ENCODE measurements at places on chromosomes 6 and 20.

- no peak for DNase-seq
These were observed 46.4 kb upstream of the DDR1 start for GRCh38 chr6:30837870-30838269.

DNA sequence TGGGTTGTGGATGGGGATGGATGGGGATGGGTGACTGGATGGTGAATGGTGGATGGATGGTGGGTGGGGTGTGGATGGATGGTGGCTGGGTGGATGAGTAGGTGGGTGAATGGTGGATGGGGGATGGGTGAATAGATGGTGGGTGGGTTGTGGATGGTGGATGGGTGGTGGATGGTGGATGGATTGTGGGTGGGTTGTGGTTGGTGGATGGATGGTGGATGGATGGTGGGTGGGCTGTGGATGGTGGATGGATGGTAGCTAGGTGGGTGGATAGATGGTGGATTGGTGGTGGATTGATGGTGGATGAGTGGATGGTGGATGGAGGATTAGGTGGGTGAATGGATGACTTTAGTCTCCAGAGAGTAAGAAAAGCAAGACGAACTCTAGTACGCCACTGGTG lies 57.6 kb downstream of the YTHDF1 start:
- no peak for DNase-seq

DNA sequence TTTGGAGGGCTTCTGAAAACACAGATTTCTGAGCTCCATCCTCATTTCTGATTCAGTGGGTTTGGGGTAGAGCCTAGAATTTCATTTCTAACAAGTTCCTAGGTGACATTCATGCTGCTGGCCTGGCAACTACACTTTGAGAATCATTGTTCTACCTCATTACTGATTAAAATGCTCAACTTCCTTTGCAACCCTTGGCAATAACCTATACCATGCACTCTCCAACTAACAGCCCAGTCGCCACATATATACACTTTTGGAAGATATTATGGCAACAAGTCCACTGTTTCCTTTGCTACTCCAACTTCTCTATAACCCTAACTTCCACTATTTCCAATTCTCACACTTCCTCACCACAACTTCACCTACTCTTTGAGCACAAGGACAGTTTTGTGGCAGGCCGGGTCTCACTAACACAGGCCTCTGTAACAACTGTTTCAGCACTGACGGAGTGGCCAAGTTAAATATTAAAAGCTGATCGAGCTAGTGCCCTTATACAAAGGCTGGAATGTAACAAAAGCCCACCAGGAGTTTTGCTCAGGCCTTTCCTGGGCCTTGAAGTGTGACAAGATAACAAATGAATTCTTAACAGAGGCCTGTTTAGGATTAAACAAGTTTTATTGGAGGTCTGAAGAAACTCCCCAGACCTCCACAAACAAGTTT lies 32.1 kb upstream of the RAB23 start:
- DNase-seq = no peak

GRCh38 chr6:41568585-41569384 lies 22.6 kb downstream of the FOXP4 start:
- peak; percentile 63 for DNase-seq

DNA sequence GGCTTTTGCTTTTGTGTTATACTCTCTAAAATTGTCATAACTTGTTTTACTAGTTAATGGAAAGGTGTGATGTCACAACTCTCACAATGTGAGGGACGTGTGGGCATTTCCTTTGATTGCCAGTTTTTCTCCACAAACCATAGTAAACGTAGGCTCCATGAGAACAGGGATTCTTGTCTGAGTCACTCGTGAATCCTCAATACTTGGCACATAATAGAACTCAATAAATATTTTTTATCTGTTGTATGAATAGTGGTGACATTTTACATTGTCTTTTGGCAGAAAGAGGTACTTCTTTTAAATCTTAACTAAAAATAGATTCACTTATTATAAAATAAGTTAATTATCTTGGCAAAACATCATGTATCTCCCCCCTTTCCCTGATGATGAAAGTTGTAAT lies 69.0 kb upstream of the CNKSR3 start:
- DNase-seq = no peak

GRCh38 chr6:107435798-107436197 lies 23.6 kb downstream of the PDSS2 start:
- DNase-seq = no peak

DNA sequence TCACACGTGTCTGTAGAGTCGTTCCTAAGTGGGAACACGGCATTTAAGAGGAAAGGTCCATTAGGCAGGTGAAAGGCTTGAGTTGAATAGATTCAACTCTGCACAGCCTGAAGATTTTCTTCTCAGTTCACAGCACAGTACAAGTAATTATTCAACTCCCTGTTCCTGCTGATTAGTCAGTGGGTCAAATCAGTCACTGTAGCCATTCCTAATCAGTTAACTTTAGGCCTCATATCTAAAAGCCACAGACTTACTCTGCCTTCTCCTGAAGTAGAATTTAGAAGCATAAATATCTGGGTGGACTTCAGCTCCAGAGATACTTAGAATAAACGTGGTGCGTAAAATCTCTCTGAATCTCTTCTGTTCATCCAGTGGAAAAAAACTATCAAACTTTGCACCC lies 872.4 kb downstream of the C6orf118 start:
- no peak for DNase-seq

DNA sequence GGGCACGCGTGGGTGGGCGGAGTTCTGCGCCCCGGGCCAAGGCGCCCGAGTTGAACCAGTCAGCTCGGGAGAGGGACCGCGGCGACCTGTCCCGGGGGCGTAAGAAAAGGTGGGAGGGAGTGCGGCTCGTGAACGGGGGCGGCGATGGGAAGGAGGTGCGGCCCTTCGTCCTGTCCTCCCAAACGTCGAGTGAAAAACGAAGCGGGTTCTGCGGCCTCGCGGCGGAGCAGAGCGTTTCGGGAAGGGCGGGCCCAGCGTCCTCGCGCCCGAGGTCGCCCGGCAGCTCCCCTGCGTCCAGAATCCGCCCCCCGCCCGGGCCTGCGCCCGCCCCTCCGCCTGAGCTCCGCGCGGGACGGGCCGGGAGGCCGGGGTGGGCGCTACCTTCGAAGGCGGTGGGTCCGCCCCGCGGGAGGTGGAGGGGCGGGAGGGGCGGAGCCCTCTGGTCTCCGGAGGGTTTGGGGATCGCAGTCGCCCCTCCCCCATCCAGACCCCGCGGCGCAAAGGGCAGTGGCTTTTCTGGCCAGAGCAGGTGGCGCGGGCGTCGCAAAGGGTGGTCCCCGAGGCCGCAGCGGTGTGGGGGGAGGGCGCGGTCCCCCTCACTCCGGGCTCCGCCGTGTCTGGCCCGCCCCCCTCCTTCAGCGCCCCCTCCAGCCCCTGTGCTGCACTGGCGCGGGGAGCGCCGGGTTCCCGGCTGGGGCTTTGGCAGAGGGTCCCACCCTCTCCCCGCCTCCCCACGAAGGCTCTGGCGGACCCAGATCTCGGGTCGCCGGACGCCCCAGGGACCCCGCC lies 838 bp downstream of the STMN3 start:
- DNase-seq = peak; percentile 51

GRCh38 chr20:54148947-54149764 lies 24.6 kb downstream of the CYP24A1 start:
- DNase-seq = no peak

GRCh38 chr20:61968036-61968810 lies 97.5 kb downstream of the TAF4 start:
- no peak for DNase-seq

DNA sequence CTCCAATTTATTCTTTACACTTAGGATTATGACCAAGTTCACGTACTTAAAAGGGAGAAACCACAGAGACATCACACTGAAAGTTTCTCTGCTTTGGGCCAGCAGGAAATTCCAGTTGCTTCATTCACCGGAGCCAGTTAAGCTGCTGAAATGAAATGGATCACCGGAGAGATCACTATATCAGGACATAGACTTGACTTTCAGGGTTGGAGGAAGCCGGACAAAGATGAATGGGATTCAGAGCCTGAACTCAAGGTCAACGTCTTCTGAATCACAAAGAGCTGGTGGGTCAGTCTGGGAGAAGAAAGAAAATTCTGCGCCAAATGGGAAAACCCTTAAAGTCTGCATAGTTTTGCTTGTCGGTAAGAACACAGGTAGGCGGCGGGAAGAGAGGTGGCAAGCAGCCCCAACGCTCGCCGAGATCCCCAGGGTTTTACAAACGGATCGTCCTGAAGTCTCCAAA lies 81.9 kb upstream of the CCDC28A start:
- peak; percentile 49 for DNase-seq

DNA sequence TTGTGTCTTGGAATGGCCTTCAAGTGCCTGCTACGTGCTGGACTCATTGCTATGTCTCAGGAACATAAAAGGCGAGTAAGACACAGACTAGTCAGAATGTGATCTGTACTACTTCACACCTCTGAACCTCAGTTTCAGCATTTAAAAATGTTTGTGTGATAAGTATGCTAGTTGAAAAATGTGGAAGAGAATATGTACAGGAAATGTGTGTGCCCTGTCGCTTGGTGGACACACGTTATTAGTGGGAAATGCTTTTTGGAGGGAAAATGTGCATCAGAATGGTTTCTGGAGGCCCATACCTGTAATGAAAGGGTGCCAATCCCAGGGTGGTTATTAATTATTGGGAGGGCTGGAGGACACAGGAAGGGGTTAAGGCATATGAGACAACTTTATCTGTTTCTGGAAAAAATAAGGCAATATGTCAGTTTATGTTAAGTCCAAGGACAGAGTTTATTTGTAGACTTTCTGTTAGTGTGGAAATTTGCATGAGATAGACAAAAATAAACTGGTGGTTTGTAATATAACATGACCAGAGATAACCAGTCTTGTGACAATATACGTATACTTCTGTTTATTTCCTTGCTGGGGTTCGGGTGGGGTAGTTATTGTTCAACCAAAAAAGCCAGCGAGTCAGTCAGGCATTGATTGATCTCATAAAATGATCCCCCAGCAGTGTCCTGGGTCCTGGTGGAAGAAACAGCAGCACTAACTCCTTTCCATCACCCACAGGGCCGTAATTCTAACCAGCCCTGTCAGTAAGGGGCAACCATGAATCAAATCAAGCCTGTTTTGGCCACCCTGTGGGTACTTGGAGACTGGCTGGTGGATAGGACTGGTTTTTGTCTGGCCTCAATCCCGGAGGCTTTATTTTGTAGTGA lies 117.9 kb downstream of the JARID2 start:
- no peak for DNase-seq

- no peak for DNase-seq
These were observed 66.6 kb downstream of the CLVS2 start for GRCh38 chr6:123062670-123063069.

GRCh38 chr6:99091985-99092384 lies 144.2 kb upstream of the FBXL4 start:
- no peak for DNase-seq

DNA sequence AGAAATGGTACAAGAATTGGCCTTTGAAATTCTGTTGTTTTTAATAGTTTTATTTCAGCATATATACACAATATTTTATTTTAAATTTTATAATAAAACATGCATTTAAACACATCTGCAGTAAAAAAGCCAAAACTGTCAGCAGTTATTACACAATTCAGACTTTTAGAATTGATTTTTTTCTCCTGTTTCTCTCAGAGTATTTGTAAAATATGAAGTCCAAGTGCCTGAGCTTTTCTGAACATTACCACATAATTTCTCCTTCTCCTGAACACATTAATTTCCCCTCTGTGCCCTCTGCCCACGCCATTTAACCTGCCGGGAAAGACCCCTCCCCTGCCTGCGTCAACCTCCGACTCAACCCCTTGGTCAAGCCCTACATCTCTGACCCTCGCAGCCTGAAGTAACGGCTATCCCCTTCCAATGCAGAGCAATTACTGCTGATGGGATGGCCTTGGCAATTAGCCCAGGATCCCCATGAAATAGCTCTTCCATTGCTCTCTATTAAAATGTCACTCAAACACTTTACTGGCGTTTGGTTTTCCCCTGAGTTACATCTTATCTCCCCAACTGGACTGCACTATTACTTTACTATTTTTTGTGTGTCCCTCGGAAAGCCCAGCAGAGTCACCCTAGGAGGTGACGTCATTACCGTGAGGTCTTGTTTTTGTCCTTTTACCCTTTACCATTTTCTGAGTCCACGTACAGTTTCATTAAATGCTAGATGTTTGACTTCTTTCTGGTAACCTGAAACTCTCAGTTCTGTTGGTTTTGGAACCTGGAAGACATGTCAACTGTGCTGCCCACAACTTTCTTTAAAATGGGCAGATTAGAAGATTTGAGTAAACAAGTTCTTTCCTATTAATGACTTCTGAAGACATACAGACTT lies 146.7 kb upstream of the TAB2 start:
- no peak for DNase-seq

DNA sequence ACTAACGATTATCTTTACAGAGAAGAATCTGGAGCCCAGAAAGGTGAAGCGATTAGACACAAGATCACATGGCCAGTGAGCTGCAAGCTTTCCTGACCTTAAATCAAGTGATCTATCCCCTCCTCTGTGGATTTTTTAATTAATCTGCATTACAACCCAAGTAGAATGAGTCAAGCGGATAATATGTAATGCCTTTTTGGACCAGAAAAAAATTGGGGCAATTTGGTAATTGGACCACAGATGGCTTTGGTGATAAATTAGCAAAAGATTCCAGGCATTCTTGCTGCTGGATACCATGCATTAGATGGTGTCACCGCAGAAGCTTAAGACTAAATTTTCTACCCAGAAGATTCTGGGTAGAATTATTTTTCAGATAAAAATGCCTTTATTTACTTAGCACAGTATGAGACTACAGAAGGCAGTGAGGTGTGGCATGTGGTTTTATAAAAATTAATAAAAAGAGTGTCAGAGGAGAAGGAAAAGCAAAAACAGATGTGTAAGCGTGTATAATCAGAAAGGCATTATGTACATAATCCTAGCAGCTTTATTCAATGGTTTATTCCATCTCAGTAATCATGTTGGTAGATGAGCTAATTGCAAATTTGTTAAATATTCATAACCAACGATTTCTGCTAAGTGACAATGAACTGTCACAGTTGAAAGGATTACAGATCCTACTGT lies 53.9 kb upstream of the PCSK2 start:
- DNase-seq = no peak

DNA sequence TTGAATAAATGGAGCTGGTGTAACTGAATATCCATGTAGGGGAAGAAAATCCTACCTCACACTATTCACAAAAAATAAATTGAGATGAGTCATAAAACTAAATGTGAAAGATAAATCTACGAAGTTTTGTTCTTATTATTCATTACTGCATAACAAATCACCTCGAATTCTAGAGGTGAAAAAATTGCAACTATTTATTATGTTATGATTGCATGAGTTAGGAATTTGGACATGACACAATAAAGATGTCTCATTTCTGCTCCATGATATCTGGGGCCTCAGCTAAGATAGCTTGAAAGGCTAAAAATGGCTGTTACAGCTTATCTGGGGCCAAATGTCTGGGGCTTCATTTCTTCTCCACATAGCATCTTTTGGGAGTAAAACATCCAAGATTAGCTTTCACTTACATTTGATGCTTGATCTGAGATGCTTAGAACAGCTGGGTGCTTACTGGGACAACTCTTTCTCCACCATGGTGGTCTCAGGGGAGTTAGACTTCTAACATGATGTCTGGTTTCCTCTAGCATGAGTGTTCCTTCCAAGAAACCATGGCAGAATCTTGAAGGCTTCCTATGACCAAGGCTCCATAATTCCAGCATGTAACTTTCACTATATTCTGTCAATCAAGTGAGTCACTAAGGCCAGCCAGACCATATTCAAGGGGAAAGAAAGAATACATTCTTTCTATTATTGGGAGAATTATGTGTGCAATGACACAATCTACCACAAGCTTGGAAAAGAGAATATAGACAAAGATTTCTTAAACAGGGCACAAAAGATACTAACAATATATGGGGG lies 30.1 kb downstream of the OR2B6 start:
- DNase-seq = no peak

Data from AG08396 (cell line).